ENCODE measurements at places on chromosomes 5 and 9.
A peak's percentile ranks its signal among the peaks of the same experiment; 100 is the strongest.

DNA sequence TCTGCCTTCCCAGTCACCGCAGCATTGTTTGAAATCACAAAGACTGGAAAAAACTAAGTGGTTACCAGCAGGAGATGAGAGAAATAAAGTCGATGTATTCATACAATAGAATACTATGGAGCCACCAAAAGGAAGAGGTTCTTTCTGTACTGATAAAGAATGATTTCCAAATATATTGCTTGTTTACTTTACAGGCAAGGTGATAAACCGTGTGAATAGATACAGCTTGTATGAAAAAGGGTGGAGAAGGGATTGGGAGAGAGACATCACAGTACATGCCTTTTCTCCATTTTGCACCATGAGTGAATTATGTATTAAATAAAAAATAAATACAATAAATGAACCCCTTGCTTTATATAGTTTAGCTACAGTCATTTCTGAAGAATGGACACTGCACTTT lies 91.7 kb downstream of the RFK start:
- no peak for DNase-seq

DNA sequence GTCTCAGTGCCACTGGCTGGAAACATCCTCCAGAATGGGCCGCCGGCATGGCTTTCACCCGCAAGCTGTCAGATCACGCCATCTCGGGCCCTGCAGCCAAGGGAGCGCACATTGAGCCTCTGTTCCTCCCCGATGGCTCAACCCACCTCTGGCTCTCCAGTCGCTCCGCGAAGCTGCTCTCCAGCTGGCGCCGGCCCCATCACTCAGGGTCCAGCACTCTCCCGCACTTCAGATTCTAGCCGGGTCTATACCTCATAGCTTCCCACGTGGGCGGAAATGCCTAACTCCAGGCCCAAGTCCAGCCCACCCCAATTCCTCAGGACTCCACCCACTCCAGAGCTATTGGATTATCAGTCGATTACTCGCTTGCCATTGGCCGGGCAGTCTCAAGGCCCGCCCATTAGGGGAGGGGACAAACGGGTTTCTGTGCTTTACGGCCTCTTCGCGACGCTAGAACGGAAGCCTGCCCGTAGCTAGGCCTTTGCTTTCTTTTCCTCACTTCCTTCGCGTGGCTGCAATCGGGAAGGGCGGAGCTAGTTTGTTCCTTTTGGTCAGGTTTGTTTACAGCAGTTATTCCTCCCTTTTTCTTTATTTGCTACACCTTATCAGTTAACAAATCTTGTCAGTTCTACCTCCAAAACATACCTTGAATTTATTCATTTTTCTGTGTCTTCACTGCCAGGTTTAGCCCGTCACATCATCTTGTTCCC lies at the start of gene NOL6:
Gene NOL6, minus strand, starts transcription at position 282 of the 710 bp plus-strand sequence. Its CDS starts 82 bp downstream, at position 200.
- DNase-seq: peak; percentile 99

GRCh38 chr5:90056911-90057705 lies 352.4 kb downstream of the CETN3 start:
- DNase-seq: no peak

DNA sequence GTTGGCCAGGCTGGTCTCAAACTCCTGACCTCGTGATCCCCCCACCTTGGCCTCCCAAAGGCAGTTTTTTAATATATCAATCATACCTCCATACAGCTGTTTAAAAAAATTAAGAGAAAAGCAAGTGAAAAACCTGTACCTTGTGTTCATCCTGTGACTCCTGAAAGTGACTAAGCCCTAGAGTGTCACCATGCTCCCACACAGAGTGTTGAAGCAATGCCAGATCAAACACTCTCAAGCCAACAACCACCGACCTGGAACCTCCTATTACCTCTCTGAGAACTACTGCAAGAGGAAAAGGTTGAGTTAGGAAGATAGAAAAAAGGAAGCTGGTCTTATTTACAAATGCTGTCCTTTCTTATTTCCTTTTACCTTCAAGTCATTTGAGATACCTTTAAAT lies 123.5 kb downstream of the RASEF start:
- no peak for DNase-seq

- peak; percentile 93 for DNase-seq
Measured at GRCh38 chr5:119328753-119329602, 26.8 kb upstream of the TNFAIP8 start.

DNA sequence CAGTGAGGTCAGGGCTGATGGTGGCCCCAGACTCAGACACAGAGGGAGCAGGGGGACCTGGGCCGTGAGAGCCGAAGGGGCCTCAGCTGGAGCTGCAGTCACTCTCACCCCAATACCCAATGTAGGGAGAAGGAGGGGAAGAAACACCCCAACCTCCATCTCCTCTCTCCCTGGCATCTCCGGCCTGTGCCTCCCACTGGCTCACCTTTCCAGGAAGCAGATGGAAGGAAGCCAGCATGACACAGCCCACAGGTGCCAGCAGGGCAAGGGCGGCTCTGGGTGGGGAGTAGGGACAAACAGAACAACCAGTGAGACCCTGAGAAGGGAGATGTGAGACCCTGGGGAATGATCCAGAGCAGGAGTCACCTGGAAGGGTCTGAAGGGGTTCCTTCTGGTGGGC lies 3.0 kb upstream of the CRB2 start:
- no peak for DNase-seq

DNA sequence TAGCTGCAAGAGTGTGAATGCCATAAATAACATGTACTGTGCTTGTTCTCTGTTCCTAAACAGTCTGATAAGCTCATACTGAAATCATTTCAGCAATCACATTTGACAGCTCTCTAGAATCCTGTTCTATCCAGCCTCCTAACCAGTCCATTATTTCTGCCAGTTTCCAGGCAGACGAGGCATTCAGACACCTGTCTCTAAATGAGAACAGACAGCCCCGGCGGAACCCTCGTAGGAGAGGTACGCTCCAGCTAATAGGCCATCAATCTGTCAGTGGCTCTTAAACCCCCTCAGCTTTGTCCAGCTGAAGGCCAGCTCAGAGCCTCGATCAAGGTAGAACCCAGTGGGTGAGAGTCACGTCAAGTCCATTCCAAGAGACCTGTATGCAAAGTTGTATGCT lies 272.3 kb downstream of the GLIS3 start:
- no peak for DNase-seq

- DNase-seq: peak; percentile 53
Measured at GRCh38 chr5:180313677-180314505, 22.0 kb upstream of the MAPK9 start.

DNA sequence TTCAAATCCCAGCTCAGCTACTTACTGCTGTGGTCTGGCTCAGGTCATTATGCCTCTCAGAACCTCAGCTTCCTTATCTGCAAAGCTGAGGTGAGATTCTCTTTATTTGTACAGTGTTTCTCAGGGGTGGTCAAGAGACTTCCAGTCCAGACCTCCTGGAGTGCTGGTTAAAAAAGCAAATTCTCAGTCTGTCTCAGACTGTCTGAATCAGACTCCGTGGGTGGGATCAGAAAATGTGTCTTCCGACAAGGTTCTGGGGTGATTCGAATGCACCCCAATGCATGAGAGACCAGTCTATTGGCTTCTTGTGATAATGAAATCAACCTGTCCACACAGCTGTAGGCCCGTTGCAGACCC lies 137.7 kb upstream of the SMIM23 start:
- DNase-seq: no peak

GRCh38 chr5:82537687-82538306 lies 259.6 kb upstream of the RPS23 start:
- no peak for DNase-seq

DNA sequence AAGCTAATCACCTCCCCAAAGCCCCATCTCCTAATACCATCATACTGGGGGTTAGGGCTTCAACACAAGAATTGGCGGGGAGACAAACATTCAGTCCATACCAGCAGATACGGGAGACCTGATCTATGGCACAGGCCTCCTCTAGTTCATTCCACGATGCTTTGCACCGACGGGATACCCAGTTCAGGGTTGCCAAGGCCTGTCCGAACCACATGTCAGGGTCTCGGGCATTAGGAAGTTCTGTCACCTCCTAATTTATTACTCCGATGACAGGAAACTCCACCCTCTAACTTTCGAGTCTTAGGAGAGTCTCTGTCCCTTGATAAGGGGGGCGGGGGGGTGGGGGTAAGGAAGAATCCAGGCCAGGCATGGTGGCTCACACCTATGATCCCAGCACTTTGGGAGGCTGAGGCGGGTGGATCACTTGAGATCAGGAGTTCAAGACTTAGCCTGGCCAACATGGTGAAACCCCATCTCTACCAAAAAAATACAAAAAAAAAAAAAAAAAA lies 23.8 kb upstream of the ANKRD33B start:
- no peak for DNase-seq

GRCh38 chr5:125411071-125411743 lies 664.8 kb upstream of the ZNF608 start:
- DNase-seq: no peak

DNA sequence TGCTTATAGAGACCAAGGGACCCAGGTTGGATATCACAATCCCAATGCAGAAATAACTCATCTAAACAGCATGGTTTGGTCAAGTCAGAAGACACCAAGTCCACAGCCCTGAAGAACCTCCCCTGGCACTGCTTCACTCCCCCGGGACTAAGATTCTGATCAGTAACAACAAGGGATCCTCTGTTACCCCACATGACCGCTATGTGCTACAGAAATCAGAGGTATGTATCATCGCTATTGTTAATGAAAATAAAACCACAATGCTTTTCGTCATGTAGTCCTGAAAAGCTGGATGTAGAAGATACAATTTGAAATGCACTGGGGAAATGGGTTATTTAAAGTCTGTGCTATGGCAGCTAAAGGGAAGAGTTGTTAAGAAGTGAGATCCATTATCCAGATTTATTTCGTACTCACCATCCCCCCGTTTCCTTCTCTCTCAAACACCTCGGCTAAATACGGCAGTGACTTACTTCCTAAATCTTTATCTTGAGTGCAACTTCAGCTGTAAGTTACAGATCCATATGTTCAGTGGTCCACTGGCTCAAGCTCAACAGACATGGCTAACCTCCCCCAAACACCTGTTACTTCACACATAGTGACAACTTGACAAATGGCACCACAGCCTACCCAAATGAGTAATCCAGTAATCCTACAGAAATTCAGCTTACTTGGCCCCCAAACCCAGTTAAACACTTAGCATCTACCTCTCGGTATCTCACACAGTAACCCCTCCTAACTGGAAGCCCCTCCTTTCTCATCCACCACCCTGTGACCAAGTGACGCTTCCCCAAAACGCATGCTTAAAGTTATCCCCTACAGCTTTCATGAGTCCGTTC lies 129.2 kb downstream of the MYO10 start:
- DNase-seq: no peak

All from Jurkat, Clone E6-1 (cell line).